ENCODE measurements at places on chromosomes 2 and 18. TPM values are rescaled to one million over a fixed set of nuclear protein-coding genes. Genes with fewer than 3 reads are reported as not detected.

DNA sequence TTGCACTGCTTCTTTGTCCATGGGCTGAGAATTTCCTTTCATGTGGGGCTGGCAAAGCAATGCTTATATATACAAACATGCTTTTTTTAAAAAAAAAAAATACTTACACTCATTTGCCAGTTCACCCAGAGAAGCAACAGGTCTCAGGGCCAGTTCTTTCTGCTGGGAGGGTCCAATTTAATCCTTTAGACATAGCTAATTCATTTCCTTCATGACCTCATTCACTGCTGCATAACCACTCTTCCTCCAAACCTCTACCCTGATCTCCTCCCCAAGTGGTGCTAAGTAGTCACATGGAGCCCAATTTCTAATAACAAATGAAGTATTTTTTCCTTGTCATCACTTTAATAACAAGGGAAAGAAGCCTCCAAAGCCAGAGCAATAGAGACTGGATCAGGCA, 17.1 kb upstream of the TMEM178A start:
- DNase-seq = no peak

DNA sequence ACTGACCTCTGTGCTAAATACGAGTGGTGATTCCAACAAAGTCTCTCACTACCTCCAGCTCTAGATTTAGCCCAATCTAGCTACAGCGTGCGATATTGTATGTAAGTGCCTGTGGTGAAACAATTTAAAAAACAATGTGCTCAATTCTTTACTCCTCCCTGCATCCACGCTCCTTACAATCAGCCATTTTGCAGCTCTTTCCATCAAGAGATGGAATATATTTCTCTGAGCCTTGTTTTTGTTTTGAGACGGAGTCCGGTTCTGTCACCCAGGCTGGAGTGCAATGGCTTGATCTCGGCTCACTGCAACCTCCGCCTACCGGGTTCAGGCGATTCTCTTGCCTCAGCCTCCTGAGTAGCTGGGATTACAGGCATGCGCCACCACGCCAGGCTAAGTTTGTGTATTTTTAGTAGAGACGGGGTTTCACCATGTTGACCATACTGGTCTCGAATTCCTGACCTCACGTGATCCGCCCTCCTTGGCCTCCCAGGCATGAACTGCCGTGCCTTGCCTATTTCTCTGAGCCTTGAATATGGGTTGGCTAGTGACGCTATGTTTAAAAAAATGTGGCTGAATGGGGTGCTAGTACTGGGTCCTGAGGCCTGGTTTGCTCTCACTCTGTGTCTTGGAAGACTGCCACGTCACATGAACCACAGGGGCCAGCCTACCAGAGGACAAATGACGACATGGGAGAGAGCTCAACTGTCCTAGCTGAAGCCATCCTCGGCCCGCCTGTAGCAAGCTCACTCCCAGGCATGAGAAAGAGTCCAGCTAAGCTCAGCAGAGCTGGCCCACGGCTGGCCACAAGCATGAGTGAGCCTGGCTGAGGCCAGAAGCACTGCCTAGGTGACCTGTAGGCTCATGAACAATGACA, 14.8 kb downstream of the WDFY1 start:
- peak; percentile 33 for DNase-seq

GRCh38 chr18:23145621-23146020, 10.3 kb downstream of the CABLES1 start:
- no peak for DNase-seq

GRCh38 chr2:72034353-72035095, 113.1 kb downstream of the CYP26B1 start:
- no peak for DNase-seq

GRCh38 chr2:1730015-1730927, 14.0 kb downstream of the PXDN start:
- peak; percentile 31 for DNase-seq

- no peak for DNase-seq
Observed at GRCh38 chr2:7427293-7428060, 510.3 kb downstream of the RNF144A start.

DNA sequence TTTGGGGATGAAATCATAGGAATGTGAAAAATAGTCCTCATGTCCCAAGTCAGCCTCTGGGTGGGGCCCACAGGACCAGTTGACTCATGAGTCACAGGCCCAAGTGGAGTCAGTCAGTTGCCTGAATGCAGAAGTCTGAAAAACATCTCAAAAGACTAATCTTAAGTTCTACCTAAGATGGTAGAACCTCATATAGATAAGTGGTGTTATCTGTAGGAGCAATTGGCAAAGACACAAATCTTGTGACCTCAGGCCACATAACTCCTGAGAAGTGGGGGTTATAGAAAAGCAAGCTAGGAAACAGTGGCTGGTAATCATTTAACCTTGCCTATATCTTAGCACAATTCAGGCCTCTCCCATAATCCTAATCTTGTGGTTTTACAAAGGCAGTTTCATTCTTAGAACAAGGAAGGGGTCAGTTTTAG, 257.1 kb upstream of the SPOPL start:
- no peak for DNase-seq

DNA sequence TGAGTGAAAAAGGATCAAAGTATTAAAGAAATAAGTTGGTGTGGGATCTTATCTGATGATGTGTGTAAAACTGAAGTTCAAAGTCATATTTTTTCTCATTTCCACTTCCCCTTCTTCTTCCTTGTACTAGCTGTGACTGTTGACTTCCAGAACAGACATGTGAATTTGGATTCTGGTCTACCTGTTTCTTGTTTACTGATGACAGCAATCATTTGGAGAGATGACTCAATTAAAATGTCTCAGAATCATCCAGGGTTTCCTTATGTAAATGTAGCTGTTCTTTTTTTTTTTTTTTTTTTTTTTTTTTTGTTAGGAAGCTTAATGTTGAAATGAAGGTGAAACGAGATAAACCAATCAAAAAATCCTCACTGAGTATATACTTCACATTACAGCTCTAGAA, 819.9 kb upstream of the PIK3C3 start:
- no peak for DNase-seq

DNA sequence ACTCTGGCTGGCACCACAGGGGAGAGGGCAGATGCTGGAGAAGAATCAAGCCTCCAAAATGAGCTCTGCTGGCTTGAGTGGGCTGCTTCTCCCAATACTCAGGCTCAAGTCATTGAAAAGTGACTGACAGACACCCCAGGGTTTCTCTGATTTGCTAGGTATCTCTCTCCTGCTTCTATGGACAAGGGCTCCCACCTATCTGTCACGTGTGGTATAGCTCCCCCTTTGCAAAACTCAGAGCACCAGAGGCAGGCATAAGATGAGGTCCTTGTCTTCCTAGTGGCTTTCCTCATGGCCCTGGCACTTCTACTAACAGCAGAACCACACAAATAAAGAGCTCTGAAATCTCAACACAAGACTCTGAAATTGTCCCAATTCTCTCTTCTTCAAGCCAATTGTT, 105.2 kb downstream of the GALNT14 start:
- DNase-seq = no peak

GRCh38 chr2:190705280-190705679, 56.4 kb downstream of the NAB1 start:
- DNase-seq = no peak

DNA sequence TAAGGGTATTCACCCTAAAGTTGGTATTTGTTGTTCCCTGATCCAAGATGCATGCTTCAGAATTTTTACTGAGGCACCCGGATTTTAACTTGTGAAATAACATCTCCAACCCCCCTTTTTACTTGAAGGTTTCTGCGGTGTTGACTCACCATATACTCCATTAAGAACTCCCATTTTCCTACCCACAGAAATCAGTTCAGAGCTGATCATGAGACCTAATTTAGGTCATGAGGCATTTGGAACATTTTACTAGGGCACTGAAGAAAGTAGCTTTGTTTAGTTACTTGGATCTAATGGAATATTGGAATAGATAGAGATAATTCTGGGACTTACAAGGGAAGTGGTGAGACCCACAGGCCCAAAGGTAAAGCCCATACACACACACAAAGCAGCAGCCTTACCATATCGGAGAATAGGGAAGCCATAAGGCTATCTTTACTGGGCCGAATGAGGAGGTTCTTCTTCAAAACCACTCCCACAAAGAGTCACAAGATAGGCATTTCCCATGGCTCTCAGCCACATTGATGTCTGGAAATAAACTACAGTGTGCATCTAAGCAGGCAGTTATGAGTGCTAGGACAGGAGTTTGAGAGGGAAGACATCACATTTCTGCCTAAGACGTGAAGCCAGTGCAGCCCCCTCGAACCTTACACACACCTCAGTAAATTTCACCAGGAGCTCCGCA, 681.0 kb upstream of the LRRTM4 start:
- DNase-seq = no peak

DNA sequence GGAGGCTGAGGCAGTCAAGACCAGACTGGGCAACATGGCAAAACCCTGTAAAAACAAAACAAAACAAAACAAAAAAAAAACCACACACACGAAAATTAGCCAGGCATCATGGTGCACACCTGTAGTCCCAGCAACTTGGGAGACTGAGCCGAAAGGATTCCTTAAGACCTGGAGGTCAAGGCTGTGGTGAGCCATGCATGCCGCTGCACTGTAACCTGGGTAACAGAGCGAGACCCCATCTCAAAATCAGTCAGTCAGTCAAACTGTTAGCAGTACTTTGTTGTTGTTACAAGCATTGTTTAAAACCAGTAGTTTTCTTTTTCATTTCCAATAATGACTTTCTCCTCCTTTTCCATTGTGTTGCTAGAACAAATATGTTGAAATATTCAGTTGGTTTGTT, 21.7 kb downstream of the EPB41L5 start:
- DNase-seq = no peak

- DNase-seq = peak; percentile 45
Observed at GRCh38 chr2:33598561-33599174, 431 bp downstream of the FAM98A start.

DNA sequence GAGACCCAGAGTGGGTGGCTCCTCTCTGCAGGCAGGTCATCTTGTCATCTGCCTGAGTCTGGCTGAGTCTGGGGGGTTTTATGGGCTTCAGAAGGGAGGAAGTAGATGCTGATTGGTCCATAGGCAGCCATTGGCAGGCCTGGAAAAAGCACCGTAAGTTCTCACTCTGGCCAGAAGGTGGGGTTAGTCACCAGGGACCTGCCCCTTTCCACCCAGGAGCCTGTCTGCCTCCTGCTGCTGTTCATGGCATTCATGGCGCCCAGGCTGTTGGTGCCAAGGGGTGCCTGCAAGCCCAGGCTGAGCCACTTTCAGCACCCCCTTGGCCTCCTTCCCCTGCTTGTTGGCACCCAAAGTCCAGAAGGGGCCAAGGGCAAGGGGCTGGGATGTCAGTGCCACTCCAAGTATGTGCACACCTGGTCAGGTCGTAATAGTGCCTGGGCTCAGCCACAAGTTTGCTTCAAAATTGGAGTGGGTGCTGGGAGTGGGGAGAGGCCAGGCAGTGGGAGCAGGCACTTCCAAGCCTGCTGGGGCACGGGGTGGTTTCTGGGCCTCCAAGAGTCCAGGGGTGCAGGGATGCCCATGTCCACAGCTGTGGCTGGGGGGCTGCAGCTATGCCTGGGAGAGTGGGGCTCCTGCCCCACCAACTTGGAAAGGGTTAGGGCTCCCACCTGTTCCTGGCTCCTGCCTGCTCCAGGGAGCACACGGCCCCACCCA, 178.1 kb downstream of the FAM210A start:
- DNase-seq = no peak

- peak; percentile 74 for DNase-seq
Observed at GRCh38 chr2:9565436-9566153, 10.0 kb upstream of the ADAM17 start.

- DNase-seq = no peak
Observed at GRCh38 chr2:147224070-147224469, 620.8 kb upstream of the ACVR2A start.

DNA sequence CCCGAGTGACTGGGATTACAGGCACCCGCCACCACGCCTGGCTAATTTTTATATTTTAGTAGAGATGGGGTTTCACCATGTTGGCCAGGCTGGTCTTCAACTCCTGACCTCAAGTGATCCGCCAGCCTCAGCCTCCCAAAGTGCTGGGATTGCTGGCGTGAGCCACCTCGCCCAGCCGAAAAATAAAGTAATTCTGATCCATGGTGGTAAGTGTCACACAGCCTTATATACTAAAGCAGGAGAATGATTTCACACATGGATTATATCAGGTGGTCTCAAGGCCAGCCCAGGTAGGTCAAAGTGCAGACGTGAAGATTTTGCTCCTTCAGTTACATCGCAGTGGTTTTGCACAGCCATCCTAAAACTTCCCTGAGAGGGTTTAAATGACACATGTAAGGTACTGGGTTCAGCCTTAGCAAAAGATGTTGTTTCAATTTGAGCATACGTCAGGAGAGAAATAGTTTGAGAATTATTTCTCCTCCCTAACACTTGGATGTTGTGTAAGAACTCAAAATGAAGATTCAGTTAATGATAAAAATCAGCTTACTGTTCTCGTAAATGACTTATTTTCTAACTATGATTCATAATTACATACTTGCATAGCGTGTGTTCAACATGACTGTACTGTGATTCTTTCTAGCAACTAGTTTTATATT, 93.0 kb upstream of the SLC39A10 start:
- no peak for DNase-seq

GRCh38 chr2:217103752-217104545, 244.1 kb upstream of the TNP1 start:
- no peak for DNase-seq

GRCh38 chr2:49041061-49041460, 113.3 kb downstream of the FSHR start:
- no peak for DNase-seq

GRCh38 chr2:16900405-16901025, 234.9 kb upstream of the CYRIA start:
- no peak for DNase-seq

DNA sequence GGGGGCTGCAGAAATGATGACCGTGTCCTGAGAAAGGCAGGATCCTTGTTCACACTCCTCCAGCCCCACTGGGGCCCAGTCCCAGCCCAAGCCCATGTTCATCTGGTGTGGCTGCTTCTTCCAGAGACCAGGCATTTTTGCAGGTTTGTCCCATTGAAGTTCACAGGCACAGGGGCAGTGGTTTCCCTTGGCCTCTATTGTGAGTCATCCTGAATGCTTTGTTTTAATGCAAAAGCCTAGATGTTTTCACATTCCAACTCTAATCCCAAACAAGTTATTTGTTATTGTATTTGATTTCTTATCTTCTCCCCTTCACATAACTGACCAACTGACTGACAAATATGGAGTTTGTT, 426.4 kb upstream of the ID2 start:
- no peak for DNase-seq

Gene RNF152
- total RNA-seq = 340 TPM

Gene SLC8A1
- 22.8 TPM for total RNA-seq

Gene ADCYAP1
- total RNA-seq = not detected

Gene TPRKB
- total RNA-seq = 32.2 TPM

Gene PID1
- 33.6 TPM for total RNA-seq

Gene MAPRE2
- 61.7 TPM for total RNA-seq

Gene STEAP3
- 23.3 TPM for total RNA-seq

Gene FBXO48
- total RNA-seq = 0.60 TPM

Gene DCC
- total RNA-seq = not detected

Gene LRP2
- not detected for total RNA-seq
